WTC11 (cell line): ENCODE measurements at places on chromosomes 12 and 14.

- DNase-seq, result no peak
Observed at GRCh38 chr14:79791055-79791732, 420.1 kb downstream of the DIO2 start.

GRCh38 chr12:106736051-106736957 is 38.2 kb upstream of the RIC8B start:
- DNase-seq, result no peak

GRCh38 chr14:23610090-23610814 is 25.9 kb upstream of the DHRS2 start:
- DNase-seq, result no peak

DNA sequence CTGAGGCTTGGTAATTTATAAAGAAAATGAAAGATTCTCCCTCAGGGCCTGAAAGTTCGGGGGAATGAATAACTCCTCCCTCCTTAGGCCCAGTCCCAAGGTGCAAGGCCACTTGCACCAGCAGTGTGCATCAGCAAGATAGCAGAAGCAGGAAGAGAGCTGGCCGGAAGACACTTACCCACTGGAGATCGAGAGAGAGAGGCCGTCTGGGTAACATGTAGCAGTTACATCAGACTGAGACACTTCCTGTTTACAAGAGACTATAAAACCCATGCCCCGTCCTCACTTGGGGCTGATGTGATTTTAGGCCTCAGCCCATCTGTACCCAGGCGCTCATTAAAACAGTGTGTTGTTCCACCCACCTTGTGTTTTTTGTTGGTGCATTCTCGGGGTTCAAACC is 85.2 kb downstream of the TMTC3 start:
- DNase-seq, result no peak

- DNase-seq, result no peak
Observed at GRCh38 chr12:91590966-91591638, 408.5 kb upstream of the DCN start.
